ENCODE measurements at places on chromosomes 1 and 21. TPM values are rescaled to one million over a fixed set of nuclear protein-coding genes. Genes with fewer than 3 reads are reported as not detected.
A peak's percentile ranks its signal among the peaks of the same experiment; 100 is the strongest.

DNA sequence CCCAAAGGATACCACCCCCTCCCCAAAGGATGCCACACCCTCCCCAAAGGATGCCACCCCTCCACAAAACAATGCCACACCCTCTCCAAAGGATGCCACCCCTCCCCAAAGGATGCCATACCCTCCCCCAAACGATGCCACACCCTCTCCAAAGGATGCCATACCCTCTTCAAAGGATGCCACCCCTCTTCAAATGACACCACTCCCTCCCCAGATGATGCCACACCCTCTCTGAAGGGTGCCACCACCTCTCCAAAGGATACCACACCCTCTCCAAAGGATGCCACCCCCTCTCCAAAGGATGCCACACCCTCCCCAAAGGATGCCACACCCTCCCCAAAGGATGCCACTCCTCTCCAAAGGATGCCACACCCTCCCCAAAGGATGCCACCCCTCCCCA is 21.6 kb upstream of the TRIM17 start:
- DNase-seq: no peak

GRCh38 chr1:6127587-6128163 is 52.4 kb downstream of the CHD5 start:
- peak; percentile 32 for DNase-seq

DNA sequence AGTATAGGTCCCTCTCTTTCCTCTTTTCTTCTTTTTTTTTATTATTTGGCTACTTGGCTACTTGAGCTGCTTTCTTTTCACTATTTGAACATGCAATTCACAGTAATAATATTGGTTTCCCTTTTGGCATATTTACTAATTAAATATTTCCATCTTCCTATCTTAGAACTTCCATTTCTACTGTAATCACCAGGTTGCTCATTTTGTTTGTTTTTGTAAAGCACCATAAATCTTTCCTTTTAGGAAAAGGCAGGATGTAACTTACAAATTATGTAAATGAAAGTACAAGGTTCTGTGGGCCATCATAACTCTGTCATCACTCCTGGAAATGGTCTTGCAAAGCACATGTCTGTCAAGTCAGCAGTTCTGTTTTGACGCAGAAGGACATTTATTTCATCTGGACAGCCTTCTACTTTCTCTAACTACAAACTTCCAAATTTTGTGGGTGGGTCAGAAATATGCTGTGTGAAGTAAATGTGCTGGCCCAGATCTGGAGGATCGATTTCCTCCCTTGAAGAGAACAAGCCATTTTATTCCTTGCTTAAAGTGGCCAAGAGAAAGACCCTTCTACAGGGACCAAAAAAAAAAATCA is 71.7 kb upstream of the TNFSF18 start:
- DNase-seq: no peak

DNA sequence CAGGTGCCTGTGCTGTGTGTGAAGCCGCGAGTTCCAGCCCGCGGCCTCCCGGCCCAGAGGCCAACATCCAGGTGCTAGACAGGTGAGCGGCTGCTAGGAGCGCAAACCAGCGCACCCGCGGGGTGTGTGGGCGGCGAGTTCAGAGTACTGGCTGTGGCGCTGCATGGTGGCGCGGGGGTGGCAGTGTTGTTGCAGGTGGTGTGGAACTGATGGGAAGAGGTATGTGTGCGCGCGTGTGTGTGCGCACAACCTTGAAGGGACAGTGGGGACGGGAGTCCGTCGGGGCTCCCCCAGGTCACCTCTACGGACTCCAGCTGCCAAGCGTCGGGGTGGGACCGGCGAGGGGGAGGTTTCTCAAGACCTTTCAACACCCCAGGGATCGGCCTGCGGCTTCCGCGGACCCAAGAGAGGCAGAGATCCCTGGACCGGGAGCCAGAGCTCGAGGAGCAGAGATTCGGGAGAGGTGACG is 433 bp upstream of the DMBX1 start:
- DNase-seq: no peak

DNA sequence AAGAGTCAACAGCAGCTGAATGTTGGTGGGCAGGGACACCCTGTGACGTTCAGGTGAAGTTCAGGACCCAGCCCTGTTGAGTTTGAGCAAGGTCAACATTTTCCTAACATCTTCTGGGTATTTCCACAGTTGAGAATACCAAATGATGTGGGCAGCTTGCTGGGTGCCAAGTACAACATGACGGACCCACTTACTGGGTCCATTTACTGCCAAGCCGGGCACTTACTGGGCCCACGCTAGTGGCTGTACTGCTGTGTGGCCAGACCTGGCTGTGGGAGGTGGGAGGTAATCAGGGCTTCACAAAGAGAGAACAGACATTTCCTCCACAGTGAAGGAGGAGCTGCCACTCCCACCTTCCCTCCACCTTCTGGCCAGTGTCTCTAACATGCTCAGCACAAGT is 99.2 kb downstream of the PSMG1 start:
- DNase-seq: no peak

DNA sequence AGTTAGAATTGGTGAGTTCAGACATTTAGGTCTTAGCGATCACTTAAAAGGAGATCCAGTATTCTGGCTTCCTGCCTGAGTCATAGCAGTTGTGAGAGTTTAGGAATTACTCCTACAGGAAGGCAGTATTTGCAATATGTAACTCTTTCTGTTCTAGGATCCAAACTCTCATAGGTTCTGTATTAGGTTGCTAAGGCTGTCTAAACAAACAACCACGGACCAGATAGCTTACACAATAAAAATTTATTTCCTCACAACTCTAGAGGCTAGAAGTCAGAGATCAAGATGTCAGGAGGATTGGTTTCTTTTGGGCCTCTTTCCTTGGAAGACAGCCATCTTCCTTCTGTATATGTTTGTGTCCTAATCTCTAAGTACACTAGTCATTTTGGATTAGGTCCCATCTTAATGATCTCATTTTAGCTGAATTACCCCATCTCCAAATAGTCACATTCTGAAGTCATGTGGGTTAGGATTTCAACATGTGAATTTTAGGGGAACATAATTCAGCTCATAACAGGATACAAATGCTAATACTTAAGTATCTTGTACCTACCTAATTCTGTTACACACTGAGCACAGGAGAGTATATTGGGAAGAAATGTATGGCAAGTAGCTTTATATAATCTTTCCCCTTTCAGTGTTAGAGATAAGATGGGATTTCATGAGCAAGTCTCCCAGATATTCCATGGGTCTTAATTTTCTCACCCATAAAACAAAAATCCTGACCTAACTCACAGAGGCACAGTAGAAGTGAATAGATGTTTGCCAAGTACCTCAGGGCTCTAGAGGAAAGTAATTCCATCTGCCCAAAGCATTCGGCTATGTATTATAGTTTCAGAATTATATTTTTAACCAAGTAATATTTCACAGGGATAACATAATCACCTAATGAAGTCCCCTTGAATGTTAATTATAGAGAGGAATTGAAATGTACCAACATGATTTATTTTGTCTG is 144.4 kb downstream of the PTBP2 start:
- no peak for DNase-seq

- no peak for DNase-seq
Measured at GRCh38 chr1:149884433-149885338, 14.7 kb upstream of the BOLA1 start.

GRCh38 chr1:34066981-34067603 is 97.9 kb downstream of the CSMD2 start:
- no peak for DNase-seq

DNA sequence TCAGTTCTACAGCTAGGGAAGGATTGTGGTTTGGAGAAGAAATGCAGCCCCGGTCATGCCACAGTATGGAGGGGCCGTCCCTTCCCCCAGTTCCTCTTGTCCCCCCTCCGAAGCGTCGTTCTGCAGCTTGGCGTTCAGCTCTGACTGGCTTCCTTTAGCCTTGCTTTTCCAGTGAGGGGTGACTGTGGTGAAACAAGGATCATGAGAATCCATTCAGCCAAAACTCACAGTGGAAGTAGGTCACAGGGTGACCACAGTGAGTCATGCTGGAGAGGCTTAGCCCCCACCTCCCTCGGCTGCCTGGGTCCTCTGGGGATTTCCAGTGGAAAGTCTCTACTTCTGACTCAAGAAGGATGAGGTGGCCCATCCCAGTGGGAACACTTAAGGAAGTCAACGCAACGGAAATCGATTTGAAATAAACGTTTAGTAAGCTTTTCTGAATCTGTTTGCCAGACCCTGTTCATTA is 37.3 kb upstream of the COL6A2 start:
- DNase-seq: peak; percentile 23

GRCh38 chr1:91120421-91120820 is 98.6 kb upstream of the ZNF644 start:
- DNase-seq: no peak

GRCh38 chr1:201904579-201904978 is 15.9 kb downstream of the SHISA4 start:
- no peak for DNase-seq

- no peak for DNase-seq
Measured at GRCh38 chr1:226574591-226575435, 26.2 kb downstream of the STUM start.

- DNase-seq: no peak
Measured at GRCh38 chr1:85991261-85991660, 165.3 kb downstream of the COL24A1 start.

DNA sequence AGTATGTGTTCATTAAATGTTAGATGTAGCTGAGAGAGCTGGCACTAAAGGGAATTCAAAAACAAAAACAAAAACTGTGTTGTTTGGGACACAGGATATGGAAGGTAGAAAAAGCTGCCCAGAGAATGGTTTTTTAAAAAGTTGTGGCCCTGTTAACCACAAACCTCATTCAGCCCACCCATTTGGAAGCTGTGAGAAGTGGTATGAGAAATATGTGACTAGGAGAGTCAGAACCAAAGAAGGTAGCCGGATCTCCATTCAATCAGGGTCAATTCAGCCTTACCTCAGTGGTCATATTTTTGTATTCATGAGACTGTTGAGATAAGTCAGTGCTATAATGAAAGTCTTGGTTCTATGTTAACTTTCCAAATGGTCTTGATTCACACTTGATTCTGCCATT is 29.8 kb upstream of the CACYBP start:
- no peak for DNase-seq

GRCh38 chr1:36965275-36966159 is 68.8 kb downstream of the GRIK3 start:
- no peak for DNase-seq

GRCh38 chr1:8939362-8939995 is 6.2 kb upstream of the CA6 start:
- DNase-seq: no peak

DNA sequence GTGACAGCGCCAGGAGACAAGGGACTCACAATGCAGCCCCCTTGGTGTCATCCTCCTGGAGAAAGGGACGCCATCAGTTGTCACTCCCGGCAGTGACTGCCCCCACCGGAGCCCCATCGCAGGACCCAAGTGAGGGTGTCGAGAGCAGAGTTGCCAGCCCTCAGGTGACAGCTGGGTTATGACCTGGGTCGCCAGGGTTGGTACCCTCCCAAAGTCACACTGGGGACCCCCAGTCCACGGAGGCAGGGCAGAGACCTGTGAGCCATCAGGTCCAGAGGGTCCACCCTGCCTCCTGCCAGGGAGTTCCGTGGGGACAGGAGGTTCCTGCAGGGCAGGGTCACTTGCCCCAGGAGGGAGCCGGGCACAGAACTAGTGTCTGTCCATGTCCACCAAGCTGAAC is 78.2 kb upstream of the IFFO2 start:
- DNase-seq: no peak

GRCh38 chr1:30302858-30303257 is 420.5 kb downstream of the MATN1 start:
- DNase-seq: no peak

DNA sequence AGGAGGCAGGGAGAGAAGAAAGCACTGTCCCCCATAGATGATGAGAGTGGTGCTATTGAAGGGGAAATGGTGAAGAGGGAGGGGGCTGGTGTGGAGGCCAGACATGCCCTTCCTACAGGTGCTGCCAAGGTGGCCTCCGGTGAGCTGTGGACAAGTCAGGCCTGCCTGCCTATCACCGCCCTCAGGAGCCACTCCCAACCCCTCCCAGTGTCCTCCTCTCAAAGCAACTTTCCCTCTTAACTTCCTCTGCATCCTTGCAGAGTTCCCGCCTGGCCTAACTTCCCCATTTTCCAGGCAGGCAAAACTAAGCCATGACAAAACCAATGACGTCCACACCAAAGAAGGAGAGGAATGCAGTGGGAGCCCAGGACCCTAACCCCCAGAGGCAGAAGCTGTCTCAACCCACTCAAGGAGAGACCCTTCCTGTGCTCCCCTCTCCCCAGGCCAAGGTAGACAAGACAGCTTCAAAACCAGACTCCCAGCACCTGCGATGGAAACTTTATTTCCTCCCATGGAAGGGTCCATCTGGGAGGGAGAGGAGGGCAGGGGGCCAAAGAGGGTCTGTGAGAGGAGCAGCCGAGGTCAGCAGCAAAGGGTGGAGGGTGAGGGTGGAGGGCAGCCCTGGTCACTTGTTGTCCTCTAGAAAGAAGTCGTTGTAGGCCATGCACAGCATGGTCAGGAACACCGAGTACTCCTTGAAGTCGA is 1.0 kb upstream of the S100A6 start:
- DNase-seq: no peak

- DNase-seq: no peak
Measured at GRCh38 chr1:92900539-92900938, 60.7 kb downstream of the DIPK1A start.

DNA sequence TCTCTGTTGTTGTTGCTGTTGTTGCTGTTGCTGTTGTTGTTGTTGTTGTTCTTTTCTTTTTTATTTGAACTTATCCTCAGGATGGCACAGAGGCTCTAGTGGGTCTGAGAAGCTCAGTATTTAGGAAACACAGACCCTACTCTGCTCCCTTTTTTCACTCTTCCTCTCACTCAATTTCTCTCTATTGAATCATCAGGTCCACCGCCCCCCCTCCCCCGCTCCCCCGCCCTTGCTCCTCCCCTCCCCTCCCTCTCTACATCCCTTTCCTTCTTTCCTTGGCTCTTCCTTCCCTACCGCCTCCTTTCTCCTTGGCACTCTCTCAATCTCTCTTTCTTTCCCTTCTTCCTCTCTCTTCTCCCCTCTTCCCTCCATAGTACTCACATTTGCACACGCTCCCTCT is 218.5 kb upstream of the ZC3H12A start:
- DNase-seq: no peak

DNA sequence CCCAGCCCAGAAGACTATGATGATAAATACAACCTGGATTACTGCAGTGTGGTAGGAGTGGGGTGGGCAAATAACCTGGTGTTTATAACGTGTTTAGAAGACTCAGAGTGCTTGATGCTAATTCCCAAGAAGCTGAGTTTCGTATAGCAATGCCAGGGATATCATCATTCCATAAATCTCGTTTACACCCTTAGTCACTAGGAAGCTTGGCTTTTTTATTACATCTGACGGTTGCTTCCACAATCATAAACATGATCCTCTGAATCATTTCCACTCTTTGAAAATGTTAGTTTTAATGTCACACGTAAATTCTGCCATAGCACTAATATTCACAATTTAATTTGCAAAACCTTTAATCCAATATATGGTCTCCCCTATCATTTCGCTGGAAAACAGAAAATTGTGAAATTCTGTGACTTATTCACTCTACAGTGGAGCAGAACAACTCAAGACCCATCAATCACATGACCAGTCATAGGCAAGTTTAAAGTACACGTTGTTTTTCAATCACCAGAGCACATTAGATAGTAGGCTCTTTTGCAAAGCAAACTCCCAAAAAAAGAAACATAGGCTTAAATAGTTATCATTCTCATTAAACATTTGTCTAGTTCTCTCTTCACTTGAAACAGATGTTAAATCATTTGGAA is 321.0 kb downstream of the LTN1 start:
- DNase-seq: no peak

Gene CDK11B
- 19.2 TPM for total RNA-seq

Gene CYP4A22
- total RNA-seq: 1.0 TPM

Gene UBE2U
- not detected for total RNA-seq

Gene ANGPTL3
- not detected for total RNA-seq

Gene NUF2
- total RNA-seq: 0.95 TPM

Gene CD84
- total RNA-seq: 33.4 TPM

Gene TSTD1
- 31.6 TPM for total RNA-seq

Gene SMIM1
- 4.3 TPM for total RNA-seq

Measured in omental fat pad (tissue), 4 donors.